ENCODE measurements at places on chromosomes 2 and 18. TPM values are rescaled to one million over a fixed set of nuclear protein-coding genes. Genes with fewer than 3 reads are reported as not detected.

Gene STAT4
- total RNA-seq, result 8.0 TPM

Gene RNF125
- total RNA-seq, result 6.5 TPM

Gene PHLPP1
- total RNA-seq, result 11.9 TPM

Gene C2orf69
- total RNA-seq, result 11.3 TPM

Gene C2orf80
- total RNA-seq, result not detected

Gene PROM2
- 6.0 TPM for total RNA-seq

GRCh38 chr2:122469147-122469546 is 713.7 kb downstream of the TSN start:
- DNase-seq, result no peak

GRCh38 chr2:21981127-21981526 is 857.4 kb downstream of the TDRD15 start:
- DNase-seq, result no peak

Gene CPLX4
- total RNA-seq, result not detected

GRCh38 chr2:164146441-164146840 is 410.6 kb upstream of the FIGN start:
- no peak for DNase-seq

Gene RAB6C
- not detected for total RNA-seq

- DNase-seq, result no peak
These were observed 632.1 kb downstream of the SOCS6 start for GRCh38 chr18:70920840-70921374.

DNA sequence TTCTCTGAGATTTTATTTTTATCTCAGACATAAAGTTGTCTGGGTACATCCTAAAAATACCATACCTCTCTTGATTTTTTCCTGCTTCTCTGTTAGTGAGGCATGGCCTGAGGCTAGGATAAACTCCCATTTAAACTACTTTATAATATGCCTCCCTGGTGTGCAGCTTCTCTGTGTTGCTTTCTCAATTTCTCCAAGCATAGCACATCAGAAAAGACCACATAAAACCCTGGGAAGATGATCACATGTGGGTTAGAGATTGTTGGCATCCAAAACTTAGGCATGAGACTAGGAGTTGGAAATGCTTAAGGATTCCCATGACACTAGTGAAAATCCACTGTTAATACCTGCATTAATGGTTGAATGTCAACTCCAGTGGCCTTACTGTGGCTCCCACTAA is 254.6 kb downstream of the RND3 start:
- no peak for DNase-seq

DNA sequence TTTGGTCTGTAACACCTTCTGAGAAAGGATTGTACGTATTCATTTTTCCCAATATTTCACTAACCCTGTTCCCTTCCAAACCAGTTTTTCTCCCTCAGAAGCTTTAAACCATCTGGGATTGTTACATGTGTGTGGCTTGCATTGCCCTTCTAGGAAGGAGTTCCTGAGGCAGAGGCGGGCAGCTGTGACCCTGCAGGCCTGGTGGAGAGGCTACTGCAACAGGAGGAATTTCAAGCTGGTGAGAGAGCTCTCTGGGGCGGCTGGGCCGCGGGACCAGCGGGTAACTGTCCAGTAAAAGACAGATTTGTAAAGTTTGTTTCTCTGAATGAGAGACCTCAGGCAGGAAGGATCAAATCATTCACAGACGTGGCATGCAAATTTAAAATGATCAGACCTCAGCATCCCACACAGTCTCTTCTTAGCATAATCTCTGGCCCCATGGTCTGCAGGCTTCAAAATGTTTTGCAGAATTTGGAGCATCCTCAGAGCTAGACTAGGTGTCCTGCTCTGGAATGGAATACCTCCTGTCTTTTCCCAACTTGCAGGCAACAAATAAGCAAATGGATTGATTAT is 40.2 kb upstream of the GPR17 start:
- peak; percentile 34 for DNase-seq

Gene GCG
- total RNA-seq, result not detected

- DNase-seq, result no peak
These were observed 73.5 kb downstream of the MEX3C start for GRCh38 chr18:51123936-51124486.

Gene UGT1A5
- not detected for total RNA-seq

GRCh38 chr2:161388146-161388779 is 27.8 kb upstream of the TBR1 start:
- DNase-seq, result no peak

GRCh38 chr2:180291060-180291459 is 284.0 kb upstream of the CWC22 start:
- no peak for DNase-seq

DNA sequence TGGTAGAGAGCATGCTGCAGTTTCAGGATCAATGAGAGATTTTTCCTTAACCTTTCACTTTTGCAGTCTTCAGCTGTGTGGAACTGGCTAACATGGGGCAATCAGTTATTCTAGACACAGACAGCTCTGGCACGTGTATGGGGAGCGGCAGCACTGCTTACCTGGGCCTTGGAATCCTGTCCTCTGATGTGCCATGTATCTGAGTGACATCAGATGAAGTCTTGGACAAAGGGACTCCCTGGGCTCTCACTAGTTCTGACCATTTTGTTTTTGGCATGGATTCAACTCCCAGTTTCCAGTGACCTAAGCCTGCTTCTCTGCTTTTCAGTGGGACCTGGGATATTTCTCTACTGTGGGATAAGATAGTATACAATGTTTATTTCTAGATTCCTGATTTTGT is 54.3 kb downstream of the RNF144A start:
- DNase-seq, result no peak

Gene GPAT2
- 3.2 TPM for total RNA-seq

- DNase-seq, result no peak
These were observed 788 bp downstream of the USP14 start for GRCh38 chr18:159037-159652.

Gene FNDC4
- total RNA-seq, result 2.0 TPM

DNA sequence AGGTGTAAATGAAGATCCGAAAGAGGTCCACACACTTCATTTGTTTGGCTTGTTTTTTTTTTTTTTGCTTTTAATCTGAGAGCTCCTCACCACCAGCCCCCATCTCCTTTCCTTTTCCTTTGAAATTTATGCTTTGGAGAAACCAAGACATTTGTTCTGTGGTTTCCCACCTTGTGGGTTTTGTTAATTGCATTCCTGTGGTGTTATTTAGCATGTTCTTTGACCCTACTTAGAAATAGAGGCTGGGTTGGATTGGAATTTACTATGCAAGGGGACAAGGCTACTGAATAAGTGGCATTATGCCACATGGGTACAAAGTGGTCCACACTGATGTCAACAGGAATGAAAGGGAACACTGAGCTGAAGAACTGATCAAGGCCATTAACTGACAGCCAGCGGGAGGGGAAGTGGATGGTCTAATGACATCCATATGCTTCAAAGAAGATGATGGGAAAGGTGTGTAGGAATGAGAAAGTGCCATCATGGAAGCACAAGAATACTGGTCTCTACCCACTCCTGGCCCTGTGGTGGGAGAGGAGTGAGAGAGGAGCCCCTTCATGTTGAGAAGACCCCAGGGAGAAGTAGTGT is 8.9 kb downstream of the CCL20 start:
- no peak for DNase-seq

GRCh38 chr2:3683748-3684454 is 19.5 kb upstream of the DCDC2C start:
- DNase-seq, result no peak

Gene NDC80
- 0.69 TPM for total RNA-seq

DNA sequence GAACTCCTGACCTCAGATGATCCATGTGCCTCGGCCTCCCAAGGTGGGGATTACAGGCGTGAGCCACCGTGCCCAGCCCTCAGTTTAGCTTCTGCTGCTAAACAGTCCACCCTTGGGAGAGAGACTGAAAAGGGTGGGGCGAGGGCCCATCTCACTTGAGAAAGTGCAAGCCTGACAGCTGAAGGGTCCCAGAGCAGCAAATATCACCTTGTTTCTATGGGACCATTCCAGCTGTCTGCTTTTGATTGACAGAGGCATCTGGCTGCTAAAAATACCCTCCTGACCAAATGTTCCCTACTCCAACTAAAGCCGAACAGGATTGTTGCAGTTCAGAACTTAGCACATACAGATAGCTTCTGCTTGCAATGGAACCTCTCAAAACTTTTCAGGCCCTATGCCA is 436 bp upstream of the SMYD1 start:
- no peak for DNase-seq

GRCh38 chr18:8615397-8616027 is 6.3 kb downstream of the RAB12 start:
- no peak for DNase-seq

- no peak for DNase-seq
These were observed 147.9 kb downstream of the GALNT3 start for GRCh38 chr2:165645930-165646831.

DNA sequence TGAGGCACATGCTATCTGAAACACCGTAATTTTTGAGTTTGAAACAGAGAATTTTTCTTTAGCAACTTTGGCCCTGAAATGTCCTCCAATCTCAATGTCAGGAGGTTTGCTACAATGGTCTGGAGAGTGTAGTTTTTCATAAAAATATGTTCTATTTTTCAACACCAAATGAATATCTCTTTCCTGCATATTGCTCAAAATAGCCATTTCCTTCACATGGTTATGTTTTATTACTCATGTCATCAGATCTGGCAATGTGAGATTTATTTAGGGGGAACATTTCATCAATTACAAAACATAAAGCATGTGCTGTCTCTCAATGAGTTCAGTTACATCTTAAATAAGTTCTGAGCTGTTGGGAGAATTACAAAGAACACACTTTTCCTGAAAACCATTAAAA is 871.9 kb upstream of the FSHR start:
- no peak for DNase-seq

Gene OTX1
- not detected for total RNA-seq

Gene RNU2-63P
- total RNA-seq, result not detected

GRCh38 chr2:239566162-239566994 is 165.6 kb upstream of the HDAC4 start:
- DNase-seq, result peak; percentile 53

DNA sequence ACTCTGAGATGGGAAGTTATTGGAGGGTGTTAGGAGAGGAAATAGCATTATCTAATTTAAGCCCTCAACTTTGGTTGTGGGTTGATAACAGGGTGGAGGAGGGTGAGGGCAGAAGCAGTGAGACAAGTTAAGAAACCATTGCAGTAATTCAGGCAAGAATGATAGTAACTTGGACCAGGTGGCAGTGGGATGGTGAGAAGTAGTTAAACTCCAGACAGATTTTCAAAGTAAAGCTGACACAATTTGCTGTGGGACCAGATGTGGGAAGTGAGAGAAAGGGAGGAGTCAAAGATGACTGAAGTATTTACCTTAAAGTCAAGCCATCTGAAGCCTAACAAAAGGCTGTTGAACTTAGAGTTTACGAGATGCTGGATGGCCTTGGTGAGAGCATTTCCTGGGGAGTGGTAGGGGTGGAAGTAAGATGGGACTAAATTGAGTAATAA is 163.2 kb upstream of the KLF7 start:
- no peak for DNase-seq

DNA sequence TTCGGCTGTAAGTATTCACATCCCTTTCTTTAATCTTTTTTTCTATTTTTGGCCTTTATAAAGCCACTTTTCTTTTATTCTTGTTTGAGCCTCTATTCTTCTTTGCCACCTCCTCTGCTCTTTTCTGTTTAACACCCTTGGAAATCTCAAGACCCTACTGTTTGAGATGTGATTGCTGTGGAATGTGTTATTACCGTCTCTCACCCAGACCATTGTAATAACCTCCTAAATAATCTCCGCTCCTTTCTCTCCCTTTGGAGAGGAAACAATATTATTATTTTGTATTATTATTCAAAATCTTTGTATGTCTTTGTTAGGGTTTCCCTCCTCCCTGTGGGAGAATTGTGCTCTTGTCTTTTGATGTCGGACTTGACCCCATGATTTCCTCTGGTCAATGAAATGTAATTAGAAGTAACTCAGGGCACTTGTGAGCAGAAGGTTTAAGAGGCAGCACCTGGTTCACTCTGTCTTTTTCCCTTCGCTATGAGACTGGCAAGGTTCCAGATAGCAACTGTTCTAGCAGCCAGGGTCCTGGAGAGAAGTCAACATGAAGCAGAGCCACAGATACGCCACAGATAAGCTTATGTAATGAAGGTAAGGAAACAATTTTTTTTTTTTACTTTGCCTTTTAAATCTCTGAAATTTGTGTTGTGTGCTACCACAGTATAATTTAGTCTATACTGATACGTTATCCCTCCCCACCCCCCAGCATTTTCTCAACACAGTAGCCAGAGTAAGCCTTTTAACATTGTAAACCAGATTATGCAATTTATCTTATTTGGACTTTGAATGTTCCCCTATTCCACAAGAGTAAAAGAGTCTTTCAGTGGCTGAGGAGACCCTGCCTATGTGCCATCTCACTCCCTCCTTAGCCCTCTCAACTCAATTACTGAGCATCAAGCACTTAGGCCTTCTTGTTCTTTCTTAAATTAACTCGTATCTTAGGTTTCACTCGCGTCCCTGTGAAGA is 601.2 kb upstream of the ZNF804A start:
- no peak for DNase-seq

DNA sequence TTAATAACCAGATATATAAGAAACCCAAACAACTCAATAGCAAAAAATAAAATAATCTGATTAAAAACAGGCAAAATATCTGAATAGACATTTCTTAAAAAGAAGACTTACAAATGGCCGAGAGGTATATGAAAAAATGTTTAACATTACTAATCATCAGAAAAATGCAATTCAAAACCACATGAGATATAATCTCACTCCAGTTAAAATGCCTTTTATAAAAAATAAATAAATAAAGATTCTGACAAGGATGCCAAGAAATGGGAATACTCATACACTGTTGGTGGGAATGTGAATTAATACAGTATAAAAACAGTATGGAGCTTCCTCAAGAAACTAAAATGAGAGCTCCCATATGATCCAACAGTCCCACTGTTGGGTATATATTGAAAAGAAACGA is 33.9 kb upstream of the BMP10 start:
- no peak for DNase-seq

- no peak for DNase-seq
These were observed 116.8 kb upstream of the PKDCC start for GRCh38 chr2:41930807-41931566.

- peak; percentile 20 for DNase-seq
These were observed 62.4 kb upstream of the SLC66A3 start for GRCh38 chr2:11092701-11093335.

- no peak for DNase-seq
These were observed 34.7 kb downstream of the TRABD2A start for GRCh38 chr2:84846041-84846663.

Gene ANKRD62
- 0.12 TPM for total RNA-seq

Gene ANKRD30B
- not detected for total RNA-seq

Gene MROH2A
- not detected for total RNA-seq

DNA sequence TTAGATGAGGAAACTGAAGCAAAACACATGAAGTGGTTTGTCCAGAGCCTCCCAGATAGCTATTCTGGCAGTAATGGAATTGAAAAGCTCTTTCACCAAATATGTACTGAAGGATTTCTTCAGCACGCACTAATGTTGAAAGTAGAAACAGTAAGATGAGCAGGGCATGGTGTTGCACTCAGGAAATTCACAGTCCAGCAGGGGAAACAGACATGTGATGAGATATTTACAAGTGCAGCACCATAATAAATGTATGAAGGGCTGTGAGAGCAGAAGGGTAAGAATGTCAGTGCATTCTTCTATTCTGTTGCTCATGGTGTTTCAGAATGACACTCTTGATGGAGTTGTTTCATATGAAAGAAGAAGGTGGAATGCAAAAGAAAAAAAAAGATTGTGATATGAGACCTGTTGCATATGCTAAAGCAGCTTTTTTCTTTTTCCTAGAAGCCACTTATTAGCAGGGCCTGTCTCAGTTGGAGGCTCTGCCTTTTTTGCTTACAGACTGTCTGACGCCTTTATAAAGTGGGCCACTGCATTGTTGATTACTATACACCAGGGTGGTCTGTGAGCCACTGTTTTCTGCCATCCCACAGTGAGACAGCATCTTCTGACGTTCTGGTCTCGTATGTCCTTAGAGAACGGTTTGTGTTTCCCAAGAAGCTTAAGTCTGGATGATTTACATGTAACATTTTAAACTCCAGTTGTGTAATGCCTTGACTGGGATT is 516.9 kb downstream of the ARHGAP15 start:
- no peak for DNase-seq

Gene IL36RN
- not detected for total RNA-seq
